ENCODE measurements at places on chromosomes 1 and 21. TPM values are rescaled to one million over a fixed set of nuclear protein-coding genes. Genes with fewer than 3 reads are reported as not detected.
A peak's percentile ranks its signal among the peaks of the same experiment; 100 is the strongest.

Gene IFNAR2
- total RNA-seq = 38.6 TPM

- no peak for DNase-seq
Measured at GRCh38 chr1:234627009-234627950, 17.3 kb upstream of the IRF2BP2 start.

DNA sequence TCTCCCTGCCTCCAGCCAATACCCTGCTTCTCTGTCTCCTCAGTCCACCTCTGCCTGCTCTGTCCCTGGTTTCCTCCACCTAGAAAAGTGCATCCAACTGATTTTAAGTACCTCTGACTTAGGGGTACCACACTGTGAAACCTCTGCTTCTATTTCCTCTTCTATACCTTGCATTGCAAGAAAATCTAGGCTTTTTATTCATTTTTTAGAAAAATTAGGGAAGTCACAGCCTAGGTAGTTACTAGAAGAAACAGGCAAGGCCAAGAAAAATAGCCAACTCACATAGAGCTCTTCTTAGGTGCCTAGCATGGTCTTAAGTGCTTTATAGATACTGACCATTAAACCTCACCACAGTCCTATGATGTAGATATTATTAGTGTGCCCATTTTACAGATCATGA is 39.1 kb downstream of the HIVEP3 start:
- DNase-seq = no peak

DNA sequence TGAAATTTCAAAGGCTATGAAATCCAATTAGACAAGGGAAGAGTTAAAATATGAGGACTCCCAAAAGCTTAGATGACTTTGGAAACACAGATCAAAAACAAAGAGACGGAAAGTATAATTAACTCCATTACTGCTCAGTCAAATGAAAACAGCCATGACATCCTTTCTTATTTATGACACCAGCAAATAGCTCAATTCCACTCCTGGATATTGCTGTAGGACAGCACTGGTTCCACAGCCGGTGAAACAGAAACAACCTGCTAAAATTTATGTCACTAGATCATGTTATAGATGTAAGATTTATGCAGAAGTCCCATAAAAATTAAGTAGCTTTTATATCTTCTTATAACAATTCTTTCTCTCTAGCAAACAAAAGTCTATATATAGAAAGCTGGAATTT is 65.6 kb upstream of the RRP15 start:
- DNase-seq = no peak

DNA sequence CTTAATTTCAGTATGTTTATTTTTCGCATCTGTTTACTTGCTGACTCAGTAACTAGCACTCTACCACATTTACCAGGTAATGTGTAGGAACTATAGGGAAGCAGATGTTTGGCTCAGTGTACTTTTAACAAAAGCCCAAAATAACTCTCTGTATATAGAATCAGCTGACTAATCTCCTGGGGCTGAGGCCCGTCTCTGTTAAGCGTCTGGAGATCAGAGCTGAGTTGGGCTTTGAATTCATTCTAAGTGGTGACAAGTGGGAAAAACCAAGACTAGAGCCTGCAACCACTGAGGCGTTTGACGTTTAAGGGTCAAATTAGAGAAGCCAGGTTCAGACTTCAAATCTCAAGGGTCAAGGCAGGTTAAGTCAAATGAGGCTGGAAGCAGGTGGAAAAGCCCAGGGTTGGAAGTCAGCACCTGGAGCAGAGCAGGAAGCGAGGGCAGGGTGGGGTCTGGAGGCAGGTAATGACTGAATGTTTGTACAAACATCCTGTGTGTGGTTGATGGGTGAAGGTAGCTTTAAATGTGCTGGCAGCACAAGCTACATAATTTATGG is 56.8 kb upstream of the LYST start:
- DNase-seq = no peak

- DNase-seq = no peak
Measured at GRCh38 chr1:111486431-111486830, 12.6 kb downstream of the C1orf162 start.

GRCh38 chr1:244431166-244431565 is 20.5 kb downstream of the ADSS2 start:
- no peak for DNase-seq

DNA sequence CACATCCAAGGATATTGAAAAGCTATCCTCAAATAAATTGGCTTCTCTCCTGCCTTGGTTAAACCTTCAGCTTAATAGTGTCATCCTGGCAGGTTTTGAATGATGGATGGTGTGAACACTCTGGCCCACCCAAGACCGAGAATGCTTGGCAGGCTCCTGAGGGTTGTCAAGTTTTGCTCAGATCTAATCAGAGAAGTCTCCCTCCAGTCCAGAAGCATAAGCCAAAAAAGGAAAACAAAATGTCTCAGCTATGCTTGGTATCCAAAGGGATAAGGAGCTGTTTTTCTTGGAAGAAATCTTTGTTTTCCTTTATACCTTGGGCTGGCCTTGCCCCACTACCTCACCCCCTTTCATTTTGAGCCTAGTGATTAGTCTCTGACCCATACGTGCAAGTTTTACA is 172.7 kb downstream of the CRB1 start:
- DNase-seq = peak; percentile 35

Measured in Caki2 (cell line).